ENCODE measurements at places on chromosomes 6 and 20.
A peak's percentile ranks its signal among the peaks of the same experiment; 100 is the strongest.

DNA sequence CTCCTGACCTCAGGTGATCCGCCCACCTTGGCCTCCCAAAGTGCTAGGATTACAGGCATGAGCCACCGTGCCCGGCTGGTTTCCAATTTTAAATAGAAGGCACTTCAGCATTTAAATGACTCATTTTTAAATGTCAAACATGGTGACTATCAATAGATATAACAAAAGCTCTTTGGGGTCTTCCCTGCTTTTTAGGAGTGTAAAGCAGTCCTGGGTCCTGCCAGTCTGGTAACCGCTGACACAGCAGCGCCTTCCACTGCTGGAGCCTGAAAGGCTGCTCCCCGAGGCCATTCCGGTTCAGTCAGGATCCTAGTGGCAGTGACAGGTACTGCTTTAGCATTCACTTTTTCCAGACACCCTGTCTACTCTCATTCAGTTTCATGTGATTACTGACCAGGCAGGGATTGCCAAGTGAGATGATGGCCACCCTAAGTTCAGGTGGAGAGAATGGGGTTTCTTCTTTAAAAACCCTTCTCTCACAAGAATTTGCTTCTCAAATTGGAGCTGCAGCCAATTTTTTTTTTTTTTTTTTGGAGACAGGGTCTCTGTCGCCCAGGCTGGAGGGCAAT lies 5.1 kb downstream of the DIDO1 start:
- DNase-seq, result no peak

GRCh38 chr6:355373-356208 lies 36.0 kb upstream of the IRF4 start:
- no peak for DNase-seq

GRCh38 chr20:44720621-44720996 lies 5.4 kb downstream of the CCN5 start:
- DNase-seq, result no peak

DNA sequence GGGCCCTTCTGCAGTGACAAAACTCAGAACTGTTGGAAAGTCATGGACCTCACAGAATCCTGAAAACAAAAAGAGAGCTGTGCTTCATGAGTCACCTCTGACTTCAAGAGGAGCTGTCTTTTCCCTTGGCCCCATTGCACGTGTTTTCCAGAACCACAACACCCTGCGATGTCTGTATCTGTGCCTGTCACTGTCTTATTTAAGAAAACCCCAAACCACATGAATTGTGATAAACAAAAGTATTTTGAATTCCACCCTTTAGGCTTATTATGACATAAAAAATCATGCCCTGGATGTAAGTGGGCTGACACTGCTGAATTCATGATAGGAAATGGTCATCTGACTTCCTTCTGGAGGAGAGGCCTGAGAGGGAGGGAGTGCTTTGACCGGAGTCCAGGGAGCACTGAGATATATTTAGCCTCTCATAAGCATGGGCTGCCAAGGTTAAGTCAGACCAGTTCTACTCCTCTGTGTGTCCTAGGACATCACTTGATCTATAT lies 96.4 kb upstream of the DUSP22 start:
- no peak for DNase-seq

- no peak for DNase-seq
These were observed 31.6 kb downstream of the SASH1 start for GRCh38 chr6:148374040-148374774.

- no peak for DNase-seq
These were observed 104.4 kb upstream of the FOXP4 start for GRCh38 chr6:41441598-41442351.

DNA sequence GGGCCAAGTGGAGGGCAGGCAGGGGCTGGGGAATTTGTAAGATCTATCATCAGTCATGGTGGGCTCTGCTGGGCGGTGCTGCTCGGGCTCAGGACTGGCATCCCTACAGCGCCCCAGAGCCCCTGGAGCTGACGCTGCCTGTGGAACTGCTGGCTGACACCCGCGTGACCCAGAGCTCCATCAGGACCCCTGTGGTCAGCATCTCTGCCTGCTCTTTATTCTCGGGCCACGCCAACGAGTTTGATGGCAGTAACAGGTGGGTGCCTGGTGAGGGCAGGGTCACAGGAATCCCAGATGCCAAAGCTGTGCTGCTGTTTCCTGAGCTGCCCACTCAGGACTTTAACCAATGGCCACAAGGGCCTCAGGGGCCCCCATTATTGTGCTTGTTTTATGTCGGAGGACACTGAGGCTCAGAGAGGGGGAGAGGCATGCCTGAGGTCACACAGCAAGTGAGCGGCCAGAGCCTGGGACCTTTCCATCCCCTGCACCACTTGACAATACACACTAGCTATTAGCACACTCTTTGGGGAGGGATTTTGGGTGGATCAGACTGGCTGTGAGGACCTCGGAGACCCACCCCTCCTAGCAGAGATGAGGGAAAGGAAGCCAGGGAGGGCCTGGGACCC lies 6.3 kb downstream of the BPIFB2 start:
- no peak for DNase-seq

DNA sequence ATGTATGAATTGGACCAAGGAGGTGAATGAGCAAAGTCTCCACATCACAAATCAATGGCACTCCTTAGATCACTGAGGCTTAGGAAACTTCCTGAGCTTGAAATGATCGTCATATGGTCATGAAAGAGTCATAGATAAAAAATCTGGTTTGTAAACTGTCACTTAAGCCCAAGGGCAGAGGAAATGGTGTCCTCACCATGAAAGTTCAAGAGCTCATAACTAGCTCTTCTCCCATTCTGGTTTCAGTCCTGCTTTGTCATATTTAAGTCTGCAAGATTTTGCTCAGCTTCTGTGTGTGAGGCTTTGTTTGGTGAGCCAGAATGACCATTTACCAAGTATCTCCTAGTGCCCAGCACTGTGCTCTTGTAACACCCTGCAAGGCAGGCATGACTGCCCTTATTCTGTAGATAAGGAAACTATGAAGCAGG lies 60.5 kb downstream of the GJA10 start:
- DNase-seq, result no peak

GRCh38 chr6:135651964-135652755 lies 154.6 kb upstream of the AHI1 start:
- no peak for DNase-seq

GRCh38 chr6:27922949-27923348 lies 10.8 kb upstream of the OR2B2 start:
- DNase-seq, result no peak

GRCh38 chr6:30991891-30992290 lies 8.4 kb downstream of the MUC21 start:
- DNase-seq, result no peak

DNA sequence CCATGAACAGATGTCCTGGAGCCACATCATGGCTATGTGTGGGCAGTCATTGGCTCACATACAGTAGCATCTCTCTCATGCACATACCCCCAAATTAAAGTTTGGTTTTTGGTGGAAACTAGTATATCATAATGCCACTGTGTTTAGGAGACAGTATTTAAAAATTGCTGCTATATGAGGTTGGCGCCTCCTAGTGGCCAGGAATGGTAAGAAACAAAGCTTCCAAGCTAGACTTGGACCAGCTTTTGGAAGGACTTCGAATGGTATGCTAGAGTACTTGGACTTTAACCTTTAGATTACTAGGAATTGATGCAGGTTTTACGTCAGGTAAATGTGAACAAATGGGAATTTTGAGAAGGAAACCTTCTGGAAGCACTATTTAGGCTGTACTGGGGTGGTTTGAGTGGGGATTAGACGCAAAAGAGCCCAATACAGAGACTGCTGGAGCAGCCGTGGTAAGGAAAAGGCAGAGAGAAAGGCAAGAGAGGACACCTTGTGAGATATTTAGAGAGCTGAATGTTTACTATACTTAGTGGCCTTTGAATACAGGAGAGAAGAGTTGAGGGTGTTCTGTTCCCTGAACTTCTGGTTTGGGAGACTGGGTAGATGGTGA lies 23.8 kb downstream of the PRSS35 start:
- DNase-seq, result peak; percentile 28

DNA sequence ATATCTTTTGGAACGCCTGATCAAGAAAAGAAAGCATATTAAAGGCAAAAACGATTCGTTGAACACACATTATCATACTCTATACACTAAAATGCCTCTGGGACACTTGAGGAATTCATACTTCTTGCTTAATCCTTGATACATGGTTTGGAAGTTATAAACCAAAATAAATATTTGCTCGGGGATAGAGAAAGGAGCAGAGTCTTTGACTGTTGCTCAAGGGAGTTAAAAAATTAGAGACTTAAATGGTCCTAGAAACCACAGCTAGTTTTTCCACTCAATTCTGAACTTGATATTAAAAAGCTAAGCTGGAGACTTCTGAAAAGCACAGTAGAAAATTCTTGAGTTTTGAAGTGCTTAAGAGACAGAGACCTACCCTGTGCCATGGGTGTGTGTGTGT lies 98.9 kb downstream of the BCKDHB start:
- DNase-seq, result no peak

DNA sequence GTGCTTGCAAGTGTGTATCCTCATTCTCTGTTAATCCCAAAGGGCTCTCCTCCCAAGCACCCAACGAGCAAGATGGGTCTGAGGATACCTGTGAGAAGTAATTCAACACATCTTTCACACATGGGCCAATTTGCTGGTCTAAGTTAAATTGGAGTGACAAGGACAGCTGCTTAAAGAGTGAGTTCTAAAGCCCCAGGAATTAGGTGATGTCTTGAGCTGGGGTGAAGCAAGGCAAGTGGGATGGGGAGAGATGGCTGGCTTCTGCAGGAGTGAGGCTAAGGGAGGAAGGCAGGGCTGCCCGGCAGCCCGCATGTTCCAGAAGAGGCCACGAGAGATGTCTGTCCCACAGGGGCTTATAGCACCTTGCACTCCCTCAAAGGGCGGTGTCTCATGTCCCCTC lies 288.5 kb downstream of the CDH26 start:
- no peak for DNase-seq

DNA sequence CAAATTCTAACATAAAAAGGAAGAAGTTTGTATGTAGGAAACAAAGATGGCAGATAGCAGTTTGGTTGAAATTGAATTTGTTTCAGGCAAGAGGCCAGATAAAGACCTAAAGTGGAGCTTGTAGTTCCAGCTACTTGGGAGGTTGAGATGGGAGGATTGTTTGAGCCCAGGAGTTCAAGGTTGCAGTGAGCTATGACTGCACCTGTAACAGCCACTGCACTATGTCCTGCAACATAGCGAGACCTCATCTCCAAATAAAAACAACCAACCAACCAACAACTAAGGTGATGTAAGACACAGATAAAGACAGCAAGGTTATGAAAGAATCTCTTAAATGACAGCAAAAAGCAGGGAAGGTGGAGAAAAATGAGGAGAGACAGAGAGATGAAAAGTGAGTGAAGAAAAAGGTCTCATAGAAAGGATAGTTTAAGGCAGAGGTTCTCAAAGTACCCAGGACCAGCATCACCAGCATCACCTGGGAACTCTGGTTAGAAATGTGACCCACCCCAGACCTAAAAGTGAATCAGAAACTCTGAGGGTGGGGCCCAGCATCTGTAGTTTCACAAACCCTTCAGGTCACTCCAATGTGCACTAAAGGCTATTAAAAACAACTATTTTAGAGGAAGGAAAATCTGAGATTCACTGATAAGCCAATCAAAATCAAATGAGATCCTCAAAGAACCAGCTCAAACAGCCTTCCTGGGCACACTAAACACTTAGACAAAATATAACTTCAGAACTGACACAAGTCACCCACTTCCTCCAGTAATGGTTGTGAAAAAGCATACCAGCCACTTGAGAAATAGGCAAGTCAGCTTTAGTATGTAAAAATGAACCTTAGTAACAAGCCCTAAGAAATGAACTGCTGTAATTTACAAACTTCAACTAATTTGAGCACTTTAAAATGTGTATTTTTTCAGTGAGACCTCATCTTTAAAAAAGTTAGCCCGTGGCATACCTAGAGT lies 57.6 kb downstream of the FAM184A start:
- DNase-seq, result no peak

- no peak for DNase-seq
These were observed 90.8 kb downstream of the MYLK4 start for GRCh38 chr6:2659882-2660281.

DNA sequence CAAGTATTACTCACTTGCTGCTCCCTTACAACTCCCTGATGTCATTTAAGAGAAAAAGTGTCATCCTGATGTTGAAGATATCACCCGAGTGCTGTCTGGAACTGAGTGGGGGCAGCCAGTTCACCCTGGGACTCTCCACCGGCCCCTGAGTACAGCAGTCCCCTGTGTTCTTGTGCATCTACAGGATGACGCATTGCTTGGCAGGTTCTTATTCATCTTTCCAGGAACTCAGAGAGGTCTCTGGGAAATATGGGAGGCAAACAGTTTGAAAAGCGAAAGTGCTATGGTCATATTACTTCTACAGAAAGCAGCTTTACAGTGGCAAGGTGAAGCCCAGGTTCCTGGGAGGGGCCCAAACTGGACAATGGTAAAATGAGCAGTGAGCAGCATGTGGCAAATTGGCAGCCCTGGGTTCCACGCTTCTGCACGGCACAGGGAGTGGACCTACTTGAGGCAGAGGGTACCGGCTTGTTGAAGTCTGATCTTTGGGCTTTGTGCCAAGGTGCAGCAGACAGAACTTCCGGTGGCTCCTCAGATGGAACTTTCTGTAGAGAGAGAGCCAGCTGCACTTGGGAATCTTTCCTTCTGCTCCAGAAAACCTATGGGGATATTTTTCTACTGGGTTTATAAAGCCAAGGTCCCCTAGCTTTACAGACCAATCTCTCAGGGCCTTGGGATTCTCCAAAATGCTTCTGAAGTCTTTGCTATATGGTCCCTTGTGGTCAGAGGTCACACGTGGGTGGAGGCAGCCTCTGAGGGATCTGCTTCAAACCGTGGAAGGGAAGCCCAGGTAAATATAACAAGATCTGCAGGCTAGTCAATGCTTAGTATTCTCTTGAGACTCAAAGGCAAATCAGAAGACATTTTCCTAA lies 128.3 kb downstream of the MAP3K7 start:
- DNase-seq, result no peak

DNA sequence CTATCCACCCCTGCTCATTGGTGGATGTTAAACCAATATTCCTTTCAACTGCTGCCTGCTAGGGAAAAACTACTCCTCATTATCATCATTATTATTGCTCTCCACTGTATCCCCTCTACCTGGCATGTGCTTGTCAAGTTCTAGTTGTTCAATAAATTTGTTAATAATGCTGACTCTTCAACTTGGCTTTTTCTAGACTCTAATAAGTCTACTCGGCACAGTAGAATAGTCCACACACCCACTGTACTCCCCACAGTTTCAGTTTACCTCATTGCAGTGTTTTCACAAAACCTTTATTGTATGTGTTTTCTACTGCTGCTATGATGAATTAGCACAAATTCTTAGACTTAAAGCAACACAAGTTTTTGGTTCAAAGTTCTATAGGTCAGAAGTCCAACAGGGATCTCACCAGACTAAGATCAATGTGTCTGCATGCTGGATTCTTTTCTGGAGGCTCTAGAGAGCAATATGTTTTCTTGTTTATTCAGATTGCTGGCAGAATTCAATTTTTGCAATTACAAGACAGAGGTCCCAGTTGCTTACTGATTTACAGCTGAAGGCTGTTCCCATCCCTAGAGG lies 13.1 kb downstream of the BTN3A1 start:
- no peak for DNase-seq

DNA sequence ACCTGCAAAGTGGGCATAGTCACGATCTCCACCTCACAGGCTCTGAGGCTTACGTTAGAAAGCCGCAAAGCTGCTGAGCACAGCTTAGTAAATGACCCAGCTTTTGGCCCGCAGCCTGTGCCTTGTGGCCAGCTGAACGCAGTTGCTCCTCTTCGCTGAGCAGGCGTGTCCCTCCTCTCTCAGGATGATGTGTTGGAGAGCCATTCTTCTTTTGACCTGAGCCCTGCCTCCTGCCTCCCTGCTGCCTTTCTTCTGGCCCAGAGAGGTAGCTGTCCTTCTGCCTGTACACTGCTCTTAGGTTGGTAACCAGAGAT lies 47.6 kb upstream of the MYL9 start:
- no peak for DNase-seq

GRCh38 chr6:147185216-147185615 lies 19.0 kb upstream of the STXBP5 start:
- no peak for DNase-seq

All from GM19239 (cell line).